ENCODE measurements at places on chromosomes 16 and 17.

DNA sequence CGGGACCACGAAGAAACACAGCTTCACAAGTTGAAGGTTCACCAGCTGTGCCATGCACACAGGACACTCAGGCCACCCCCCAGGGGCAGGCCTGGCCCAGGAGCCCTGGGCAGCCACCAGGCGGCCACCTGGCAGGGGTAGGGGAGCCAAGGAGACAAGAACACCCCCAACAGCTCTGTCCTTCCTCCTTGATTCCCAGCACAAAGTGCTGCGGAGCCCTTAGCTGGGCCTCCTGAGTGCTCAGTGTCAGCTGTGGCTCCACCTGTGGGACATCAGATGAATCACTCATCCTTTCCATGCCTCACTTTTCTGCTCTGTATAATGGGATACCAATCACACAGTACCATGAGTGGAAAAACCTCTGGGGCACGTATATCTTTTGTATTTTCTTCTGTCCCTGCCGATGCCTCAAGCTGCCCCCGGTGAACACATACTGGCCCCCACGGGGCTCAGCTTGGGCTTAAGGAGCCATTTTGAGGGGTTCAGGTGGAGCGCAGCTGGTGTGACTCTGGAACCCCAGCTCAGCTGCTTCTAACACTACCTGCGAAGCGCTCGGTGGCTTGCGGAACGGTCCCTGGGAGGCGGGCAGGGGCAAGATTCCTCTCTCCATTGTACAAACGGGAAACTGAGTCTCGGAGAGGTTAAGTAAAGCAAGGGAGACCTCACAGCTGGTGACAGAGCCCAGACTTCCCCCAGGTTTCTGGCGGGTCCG, 12.0 kb downstream of the GALK1 start:
- DNase-seq, result no peak

DNA sequence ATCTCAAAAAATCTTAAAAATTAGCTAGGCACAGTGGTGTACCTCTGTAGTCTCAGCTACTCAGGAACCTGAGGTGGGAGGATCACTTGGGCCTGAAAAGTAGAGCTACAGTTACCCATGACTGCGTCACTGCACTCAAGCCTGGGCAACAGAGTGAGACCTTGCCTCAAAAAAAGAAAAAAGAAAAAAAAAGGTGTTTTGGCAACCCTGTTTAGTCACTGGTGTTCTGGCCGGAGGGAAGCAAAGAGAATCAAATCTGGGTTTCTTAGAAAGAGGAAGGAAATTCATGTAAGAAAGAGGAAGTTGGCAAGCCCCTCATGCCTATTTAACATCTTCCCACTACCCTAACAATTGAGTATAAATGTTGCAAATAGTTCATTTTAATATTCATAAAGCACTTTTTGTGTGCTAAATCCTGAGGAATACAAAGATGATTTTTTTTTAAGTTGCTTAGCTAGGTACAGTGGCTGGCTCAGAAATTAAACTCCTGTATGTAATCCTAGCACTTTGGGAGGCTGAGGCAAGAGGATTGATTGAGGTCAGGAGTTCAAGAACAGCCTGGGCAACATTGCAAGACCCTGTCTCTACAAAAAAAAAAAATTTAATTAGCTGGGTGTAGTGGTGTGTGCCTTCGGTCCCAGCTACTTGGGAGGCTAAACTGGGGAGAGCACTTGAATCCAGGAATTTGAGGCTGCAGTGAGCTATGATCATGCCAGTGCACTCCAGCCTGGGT, 6.5 kb upstream of the USP32 start:
- peak; percentile 29 for DNase-seq

GRCh38 chr17:37278247-37278894, 97.4 kb upstream of the C17orf78 start:
- DNase-seq, result no peak

GRCh38 chr17:2092253-2092652, 37.4 kb downstream of the HIC1 start:
- no peak for DNase-seq

- DNase-seq, result no peak
Observed at GRCh38 chr17:80023481-80024205, 12.0 kb downstream of the TBC1D16 start.

All from CD4-positive, alpha-beta T cell treated with Interleukin-17A for 1 hour (primary cell).